ENCODE measurements at places on chromosomes 5 and 9.

DNA sequence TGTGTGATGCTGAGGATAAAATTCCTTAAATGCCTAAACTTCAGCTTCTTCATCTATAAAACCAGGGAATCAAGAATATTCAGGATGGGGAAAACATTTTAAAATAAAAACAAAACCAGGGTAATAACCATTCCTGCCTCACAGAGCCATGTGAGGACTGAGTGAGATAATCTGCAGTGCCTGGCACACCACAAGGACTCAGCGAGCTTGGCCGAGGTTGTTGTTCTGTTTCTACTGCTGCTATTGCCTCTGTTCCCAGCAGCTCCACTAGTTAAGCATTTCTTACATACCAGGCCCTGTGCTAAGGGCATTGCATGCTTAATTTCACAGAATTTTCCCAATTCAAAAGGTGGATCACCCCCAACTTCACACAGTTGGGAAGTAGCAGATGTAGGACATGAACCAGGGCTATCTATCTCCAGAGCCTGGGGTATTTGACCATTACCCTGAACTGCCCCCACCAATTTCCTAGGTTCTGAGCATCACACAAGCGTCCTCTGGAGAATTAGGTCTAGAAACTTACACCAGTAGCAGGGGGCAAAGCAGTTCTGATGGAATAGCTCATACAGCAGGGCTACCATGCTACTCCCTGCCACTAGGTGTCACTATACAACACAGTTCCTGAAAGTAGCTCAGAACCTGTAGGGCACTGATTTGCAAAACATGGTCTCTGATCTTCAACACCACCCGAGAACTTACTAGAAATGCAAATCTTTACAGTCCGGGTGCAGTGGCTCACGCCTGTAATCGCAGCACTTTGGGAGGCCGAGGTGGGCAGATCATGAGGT lies 74.3 kb downstream of the LRSAM1 start:
- no peak for DNase-seq

- DNase-seq, result no peak
These were observed 507.3 kb upstream of the TNC start for GRCh38 chr9:115625251-115625650.

GRCh38 chr5:92998456-92998855 lies 582.6 kb downstream of the NR2F1-AS1 start:
- DNase-seq, result no peak

DNA sequence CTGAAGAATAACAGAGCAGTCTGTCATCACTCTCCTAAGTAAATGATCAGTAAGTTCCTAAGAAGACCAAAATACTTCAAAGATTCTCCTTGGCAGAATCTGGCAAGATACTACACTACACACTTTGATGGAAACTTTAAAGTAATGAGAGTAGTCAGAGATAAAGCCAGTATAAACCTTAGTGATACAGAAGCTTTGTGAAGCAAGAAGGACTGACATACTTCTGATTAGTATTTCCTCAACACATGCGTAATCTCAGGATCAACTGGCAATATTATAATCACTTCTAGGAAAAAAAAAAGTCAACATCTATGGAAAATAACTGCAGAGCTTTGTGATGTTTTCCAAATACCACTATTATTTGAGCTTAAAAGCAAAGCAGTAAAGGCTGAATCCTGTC lies 34.0 kb upstream of the ADAMTS19 start:
- DNase-seq, result no peak

GRCh38 chr5:67350618-67351201 lies 154.1 kb upstream of the CD180 start:
- no peak for DNase-seq

DNA sequence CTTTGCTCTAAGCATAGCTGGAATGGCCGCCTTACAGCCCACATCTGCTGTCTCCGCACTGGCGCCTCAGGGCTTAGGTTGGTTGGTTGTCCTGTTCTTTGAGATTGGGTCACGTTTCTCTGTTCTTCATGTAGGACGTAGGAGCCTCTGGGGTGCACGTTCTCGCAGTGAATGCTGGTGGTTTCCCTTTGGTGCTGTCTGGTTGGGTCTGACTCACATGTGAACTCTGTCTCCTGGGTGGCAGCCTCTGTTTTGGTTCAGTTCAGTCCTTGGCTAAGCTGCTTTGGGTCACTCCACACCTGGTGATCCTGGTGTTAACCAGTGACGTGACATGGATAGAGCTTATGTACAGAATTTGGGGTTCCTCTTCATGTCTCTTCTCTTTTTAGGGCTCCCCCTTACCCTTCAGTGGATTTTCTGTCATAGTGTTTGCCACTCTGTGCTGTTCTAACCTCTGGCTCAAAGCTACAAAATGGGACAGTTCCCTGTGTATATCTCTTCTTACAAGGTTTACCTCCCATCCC lies 12.6 kb upstream of the LPCAT1 start:
- DNase-seq, result peak; percentile 72

DNA sequence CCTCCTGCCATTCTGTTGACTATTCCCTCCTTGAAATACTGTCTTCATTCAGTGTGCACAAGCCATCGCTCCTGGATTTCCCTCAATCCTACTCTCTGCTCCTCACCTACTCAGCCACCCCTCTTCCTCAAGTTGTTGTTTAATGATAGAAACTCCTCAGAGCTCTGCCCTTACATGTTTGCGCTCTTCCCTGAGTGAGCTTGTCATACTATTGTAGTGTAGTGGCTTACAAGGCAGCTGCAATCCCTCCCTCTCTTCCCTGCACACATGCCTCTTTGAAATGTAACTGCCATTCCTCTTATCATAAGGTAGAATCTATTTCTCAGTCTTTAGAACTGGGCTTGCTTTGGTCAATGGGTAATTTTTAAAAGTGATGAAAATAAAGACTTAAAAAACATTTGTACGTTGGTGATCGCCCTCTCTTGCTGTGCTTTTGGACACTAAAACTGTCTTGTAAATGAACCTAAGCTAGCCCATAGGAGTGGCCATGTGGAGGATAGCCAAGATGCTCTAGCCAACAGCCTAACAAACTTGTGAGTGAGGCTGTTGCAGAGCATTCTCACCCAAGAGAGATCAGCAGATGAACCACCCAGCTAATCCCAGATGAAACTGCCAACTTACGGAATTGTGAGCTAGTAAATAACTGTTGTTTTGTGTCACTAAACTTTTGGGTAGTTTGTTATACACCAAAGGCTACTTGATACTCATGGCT lies 18.1 kb upstream of the SMAD5 start:
- no peak for DNase-seq

- DNase-seq, result peak; percentile 10
These were observed 93.2 kb downstream of the ZFAND5 start for GRCh38 chr9:72271613-72272478.

GRCh38 chr5:141811287-141812155 lies 66.7 kb downstream of the PCDH1 start:
- no peak for DNase-seq

- no peak for DNase-seq
These were observed 30.0 kb upstream of the IL6ST start for GRCh38 chr5:56024810-56025150.

- no peak for DNase-seq
These were observed 10.5 kb upstream of the TRIM36 start for GRCh38 chr5:115180165-115180709.

DNA sequence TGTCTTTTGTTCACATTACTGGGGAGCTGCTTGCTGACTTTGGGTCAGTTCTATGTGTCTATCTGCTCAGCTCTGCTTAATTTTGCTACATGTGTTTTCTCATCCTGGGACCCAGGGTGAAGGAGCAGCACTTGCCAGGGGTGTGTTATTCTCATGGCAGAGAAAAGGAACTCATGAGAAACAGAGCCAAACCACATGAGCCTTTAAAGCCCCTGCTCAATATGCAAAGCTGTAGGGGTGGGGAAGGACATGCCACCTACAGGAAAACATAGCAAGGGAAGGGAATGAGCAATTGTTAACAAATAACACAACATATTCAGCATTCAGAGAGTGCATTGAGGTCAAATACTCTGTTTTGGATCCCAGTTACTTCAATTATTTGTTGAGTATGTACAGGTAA lies 290.9 kb downstream of the CDK5RAP2 start:
- no peak for DNase-seq

DNA sequence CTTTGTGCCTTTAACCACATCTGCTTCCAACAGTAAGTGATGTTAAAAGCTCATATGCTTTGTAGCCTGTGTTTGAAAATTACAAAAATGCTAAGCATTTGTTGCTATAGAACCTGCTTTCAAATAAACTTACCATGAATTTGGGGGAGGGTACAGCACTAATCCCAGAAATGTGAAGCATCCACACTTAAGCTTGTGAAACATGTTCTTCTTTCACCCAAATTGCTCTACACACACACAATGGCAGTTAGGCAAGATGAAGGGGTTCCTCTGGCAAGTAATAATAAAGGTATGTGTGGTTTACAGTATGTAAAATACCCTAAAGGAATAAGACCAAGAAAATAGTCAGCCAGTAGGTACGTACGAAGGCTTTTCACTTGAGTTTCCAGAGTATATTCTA lies 165.6 kb downstream of the SMARCA2 start:
- no peak for DNase-seq

DNA sequence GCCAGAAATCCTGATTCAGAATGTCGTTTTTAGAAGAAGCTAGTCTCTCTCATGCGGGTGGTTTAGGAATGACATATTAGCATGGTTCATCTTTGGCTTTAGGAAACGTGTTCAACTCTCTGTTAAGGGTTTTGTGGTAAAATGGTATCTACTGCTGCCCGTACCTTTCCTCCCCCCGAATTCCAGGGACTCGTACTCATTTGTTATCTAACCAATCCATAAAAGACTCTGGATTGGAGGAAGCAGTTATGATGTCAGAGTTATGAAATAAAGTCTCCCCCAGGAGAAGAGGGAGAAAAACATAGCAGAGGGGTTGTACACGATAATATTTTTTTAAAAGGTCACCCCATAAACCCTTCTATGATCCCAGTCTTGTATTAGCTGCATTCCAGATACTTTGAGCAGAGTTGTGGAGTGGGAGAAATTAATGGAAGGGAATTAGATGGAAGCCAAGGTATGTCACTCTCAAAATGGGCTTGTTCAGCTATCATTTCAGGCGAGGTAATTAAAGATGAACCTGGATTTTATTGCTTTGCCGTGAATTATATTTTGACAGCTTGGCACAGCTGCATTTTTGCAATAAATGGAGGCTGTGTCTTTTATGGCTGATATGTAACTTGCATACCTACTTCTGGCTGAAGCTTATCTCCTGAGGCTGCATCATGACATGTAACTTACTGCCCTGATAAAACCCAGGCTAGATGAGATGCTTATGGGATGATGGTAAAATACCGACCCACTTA lies 31.3 kb downstream of the RAI14 start:
- DNase-seq, result no peak

DNA sequence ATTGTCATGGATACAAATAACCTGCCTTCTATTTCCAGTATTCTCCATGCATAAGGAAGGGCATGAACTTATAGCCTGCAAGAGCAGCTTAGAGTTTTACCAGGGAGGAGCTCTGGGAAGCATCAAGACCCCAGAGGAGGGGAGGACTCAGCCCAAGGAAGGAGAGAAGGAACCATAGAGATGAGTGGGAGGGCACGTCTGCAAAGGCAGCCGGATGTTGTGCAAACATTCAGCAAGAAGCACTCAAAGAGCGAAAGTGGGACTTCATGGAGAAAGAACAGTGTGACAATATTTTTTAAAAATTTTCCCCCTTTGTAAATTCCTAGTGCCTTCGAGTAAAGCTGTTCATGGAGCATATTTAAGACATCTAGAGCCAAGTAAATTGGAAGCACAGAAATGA lies 270.1 kb upstream of the PTGER4 start:
- DNase-seq, result no peak

- no peak for DNase-seq
These were observed 121.0 kb upstream of the CCDC180 start for GRCh38 chr9:97186493-97186892.

DNA sequence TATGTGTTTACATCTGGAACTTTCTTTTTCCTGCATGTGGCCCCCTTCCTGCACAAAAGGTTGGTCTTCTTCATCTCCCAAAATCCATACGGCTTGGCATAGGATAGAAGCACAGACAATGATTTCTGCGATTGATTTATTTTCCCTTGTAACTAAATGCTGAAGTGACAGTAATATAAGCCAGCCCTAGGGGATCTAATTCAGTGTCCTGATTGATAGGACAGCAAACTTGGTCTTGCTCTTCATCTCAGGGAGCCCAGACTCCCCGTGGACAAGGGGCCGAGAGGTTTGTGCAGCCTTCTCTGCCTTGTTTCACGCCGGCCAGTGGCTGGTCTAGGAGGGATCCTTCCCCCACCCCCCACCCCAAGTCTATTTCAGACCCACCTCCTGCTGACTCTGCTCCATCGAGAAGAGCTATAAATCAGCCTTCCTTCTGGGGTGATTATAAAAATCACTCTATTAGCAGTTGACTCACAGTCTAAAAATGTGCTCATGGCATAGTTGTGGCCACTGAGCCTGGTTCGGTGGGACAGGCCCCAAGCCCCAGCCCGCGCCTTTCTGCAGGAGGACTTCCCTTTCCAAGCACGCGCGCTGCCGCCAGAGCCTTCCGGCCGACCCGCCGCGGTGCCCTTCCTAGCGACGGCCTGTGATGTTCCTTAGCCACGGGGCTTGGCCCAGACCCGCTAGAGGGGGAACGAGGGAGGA lies 89.8 kb upstream of the COL5A1 start:
- no peak for DNase-seq

- DNase-seq, result no peak
These were observed 83.5 kb downstream of the SLC1A1 start for GRCh38 chr9:4573634-4574389.

DNA sequence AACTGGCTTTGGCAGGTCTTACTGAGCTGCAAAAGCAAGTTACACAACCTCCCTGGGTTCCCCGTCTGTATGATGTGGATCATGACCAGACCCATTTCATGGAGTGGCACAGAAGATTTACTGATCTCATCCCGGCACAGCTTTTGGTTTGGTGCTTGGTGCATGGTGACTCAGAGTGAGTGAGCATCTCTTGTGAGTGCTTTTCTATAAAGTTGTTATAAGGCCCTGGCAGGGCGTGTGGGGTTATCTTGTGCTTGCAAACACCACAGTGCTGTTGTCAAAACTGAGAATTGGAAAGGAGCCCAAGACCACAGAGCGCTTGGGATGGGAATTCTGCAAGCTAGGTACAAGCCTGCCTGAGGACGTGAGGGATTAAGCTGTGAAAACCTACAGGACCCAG lies 425.2 kb downstream of the GADD45G start:
- no peak for DNase-seq

DNA sequence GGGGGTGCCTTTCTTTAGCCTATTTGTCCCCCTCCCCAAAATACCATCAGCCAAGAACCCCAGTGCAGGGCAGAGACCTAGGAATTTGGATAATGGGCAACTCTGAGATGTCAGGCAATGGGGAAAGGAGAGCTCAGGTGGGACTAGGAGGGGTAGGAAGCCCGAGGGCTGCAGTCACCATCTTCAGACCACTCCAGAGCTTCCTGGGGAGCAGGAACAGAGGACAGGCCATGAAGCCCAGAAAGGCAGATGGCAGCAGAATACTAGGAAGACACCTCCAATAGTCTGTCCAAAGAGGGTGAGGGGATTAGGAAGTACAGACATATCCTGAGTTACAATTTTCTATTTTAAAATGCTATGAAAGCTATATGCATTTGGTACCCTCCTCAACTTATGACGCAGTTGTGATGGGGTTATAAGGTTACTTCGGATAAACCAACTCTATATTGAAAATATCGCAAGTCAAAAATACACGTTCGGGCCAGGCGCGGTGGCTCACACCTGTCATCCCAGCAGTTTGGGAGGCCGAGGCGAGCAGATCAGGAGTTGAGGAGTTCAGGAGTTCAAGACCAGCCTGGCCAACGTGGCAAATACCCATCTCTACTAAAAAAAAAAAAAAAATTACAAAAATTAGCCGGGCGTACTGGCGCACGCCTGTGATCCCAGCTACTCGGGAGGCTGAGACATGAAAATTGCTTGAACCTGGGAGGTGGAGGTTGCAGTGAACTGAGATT lies 34.6 kb upstream of the IL17B start:
- no peak for DNase-seq

Measured in GM12864 (cell line).